ENCODE measurements at places on chromosomes 7 and 10.

- no peak for DNase-seq
These were observed 101.0 kb downstream of the HERPUD2 start for GRCh38 chr7:35593899-35594298.

- DNase-seq: no peak
These were observed 117.1 kb downstream of the KMT2E start for GRCh38 chr7:105131033-105131656.

DNA sequence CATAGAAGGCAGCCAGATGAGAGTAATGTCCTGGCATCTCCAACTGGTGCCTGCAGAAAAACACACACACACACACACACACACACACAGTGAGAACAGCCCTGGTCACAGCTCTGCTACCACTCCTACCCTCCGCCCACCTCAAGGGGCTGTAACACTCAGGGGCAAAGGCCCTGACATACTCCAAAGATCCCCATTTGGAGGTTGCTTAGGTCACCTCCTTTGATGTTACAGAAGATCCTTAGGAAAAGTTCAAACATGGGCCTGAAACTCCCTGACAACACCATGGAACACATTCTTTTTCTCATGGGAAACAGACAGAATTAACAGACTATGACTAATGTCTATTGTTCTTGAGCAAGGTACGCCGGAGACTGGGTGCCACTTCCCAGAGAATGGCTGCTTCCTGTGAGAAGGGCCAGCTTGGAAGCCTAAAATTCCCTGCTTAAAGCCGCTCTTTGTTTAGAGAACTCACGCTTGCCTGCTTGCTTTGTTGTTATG is 27.7 kb downstream of the DENND11 start:
- no peak for DNase-seq

DNA sequence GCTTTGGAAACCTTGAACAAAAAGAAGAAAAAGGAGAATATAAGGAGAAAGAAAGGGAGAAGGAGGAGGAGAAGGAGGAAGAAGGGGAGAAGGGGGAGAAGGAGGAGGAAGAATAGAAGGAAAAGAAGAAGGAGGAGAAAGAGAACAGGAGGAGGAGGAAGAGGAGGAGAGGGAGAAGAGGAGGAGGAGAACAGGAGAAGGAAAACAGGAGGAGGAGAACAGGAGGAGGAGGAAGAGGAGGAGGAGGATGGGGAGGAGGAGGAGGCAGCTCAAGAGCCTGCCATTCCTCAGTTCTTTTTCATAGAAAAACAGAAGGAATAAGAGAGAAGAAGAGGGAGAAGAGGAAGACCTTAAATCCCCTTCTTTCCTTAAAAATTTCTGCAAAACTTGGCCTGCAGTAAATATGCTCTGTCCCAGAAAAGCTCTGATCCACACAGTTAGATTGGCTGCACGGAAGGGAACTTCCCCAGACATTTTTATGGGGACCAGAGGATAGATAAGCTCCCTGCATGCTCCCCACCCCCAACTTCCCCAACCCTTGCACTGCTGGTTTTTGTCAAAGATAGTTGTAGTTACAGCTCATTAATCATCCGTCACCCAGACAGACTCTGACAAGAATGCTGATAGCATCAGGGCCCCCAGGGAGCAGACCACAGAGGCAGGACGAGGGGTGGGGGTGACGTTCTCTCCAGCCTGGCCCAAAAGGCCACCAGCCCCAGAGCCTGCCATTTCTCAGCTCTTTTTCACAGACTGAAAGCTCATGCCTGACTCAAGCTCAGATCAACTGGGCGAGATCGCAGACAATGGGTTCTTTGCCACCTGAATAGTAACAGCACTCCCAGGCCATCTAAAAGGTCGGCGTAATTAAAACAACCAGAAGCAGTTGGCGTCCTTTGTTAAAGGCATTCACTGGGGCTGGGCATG is 34.5 kb upstream of the LYZL1 start:
- DNase-seq: no peak

DNA sequence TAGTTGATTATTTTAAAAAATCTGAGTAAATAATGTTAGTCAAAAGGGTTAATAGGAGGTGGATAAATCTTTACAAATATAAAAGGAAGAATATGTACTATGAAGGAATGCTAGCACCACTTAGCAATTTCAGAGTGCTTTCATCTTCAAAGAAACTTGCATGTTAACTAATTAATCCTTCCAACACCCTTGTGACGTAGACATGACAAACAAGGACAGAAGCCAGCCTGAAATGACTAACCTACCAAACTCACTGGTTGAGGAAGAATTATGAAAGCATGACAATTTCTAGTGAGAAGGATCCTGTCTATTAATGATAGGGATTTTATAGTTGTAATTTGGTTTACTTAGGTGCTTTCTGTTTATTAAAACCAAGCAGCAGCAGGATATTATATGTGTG is 468.0 kb upstream of the FZD8 start:
- DNase-seq: no peak

DNA sequence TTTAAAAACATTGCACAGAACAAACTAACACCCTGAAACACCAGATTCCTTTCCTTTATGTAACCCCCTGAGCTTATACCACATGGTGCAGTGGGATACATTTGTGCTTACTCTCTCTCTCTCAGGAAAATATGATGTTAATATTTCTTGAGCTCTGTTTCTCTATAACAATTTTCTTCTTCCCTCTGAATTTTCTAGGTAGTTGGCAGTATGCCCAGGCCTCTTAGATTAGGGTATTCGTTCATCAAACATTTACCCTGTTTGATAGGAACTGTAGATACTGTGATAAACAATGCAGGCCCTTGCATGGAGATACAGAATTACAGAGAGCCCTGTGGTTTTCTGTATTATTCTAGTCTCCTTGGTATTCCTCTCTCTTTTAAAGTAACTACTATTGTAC is 567.8 kb downstream of the IPMK start:
- no peak for DNase-seq

GRCh38 chr7:86949052-86949778 is 110.2 kb downstream of the ELAPOR2 start:
- DNase-seq: no peak

- DNase-seq: no peak
These were observed 5.4 kb downstream of the INSIG1 start for GRCh38 chr7:155303039-155303593.

- no peak for DNase-seq
These were observed 524 bp upstream of the UNC5B start for GRCh38 chr10:71211775-71212317.

DNA sequence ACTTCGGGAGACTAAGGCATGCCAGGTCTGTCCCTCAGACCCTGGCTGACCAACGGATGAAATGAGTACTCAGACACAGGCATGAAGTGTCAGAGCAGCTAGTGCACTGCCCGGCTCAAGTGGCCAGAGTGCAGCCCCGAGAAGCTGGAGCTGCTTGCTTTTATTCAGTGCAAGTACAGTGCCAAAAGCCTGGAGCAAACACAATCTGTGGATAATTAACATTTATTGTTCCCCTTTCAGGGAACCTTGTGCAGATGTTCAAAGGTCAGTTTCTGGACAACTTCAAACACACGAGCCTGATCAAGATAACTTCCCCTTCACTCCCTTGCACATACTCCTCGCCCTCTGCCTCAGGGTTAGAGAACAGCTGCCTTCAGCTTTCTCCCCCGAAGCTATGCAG is 7.9 kb upstream of the ATE1 start:
- DNase-seq: no peak

- no peak for DNase-seq
These were observed 34.2 kb upstream of the GNA12 start for GRCh38 chr7:2878306-2878705.

DNA sequence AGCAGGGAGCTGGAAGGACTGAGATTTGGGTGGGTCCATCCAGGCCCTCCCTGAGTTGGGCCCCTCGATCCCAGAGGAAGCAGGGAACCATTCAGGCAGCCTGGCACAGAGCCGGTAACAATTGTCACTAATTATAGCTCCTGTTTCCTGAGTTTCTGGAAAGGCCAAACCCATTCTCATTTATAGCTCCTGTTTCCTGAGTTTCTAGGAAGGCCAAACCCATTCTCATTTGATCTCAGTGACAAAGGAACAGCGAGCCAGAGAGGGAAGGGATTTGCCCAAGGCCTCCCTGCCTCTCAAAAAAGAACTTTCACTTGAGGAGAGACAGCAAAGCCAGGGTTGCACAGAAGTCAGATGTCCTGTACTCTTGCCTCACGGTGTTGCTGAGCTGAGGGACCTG is 521.9 kb downstream of the TYW1 start:
- DNase-seq: no peak

DNA sequence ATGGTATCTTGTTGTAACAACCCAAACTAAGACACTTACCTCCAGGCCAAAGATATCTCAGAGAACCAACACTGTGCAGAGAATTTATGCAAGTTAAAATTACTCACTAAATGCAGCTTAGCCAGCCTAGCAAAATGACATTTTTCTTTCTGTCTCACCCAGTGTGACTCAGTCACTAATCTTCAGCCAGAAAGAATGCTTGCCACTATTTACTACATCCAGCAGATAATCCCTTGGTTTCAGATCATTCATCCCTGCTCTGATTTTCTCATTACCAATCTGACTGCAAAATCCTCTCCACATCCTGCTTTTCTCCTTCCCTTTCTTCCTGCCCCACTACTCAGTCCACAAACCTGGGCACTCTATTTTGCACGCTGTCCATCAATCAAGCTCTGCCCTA is 93.5 kb upstream of the NEBL start:
- DNase-seq: no peak

DNA sequence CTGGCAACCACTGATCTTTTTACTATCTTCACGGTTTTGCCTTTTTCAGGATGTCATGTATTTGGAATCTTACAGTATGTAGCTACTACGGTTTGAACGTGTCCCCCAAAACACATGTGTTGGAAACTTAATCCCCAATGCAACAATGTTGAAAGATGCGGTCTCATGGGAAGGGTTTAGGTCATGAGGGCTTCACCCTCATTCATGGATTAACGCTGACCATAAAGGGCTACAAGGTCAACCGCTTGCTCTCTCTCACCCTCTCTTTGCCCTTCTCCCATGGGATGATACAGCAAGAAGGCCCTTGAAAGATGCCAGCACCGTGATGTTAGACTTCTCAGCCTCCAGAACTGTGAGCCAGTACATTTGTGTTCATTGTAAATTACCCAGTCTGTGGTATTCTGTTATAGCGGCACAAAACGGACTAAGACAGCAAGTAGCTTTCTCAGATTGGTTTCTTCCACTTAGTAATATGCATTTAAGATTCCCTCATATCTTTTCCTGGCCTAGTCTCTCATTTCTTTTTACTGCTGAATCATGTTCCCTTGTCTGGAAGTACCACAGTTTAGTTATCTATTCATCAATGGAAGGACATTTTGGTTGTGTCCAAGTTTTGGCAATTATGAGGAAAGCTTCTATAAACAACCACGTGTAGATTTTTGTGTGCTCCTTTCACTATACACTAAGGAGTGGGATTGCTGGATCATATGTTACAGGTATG is 3.0 kb upstream of the CRYGN start:
- no peak for DNase-seq

- DNase-seq: no peak
These were observed 258.0 kb upstream of the SP4 start for GRCh38 chr7:21169667-21170580.

- no peak for DNase-seq
These were observed 852.8 kb upstream of the CELF2 start for GRCh38 chr10:10164848-10165247.

- no peak for DNase-seq
These were observed 15.1 kb downstream of the RNF216 start for GRCh38 chr7:5766321-5766761.

GRCh38 chr10:115826396-115826795 is 446.6 kb downstream of the GFRA1 start:
- DNase-seq: no peak

DNA sequence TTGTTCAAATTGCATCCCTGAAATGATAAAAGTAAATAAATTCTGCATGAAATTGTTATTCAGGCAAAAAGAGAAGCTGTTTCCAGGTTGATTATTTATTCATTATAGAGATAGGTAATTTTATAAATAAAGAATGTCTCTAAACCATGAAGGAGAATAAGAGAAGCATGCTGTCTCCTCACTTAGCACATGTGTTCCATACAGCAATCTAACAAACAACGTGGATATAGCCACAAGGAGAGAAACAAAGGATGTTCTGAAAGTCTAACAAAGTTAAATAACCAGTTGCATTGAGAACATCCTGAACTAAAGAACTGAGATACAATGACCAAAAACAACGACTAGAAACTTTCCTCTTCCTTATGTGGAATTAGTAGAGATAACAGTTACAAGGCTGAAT is 50.8 kb downstream of the NEBL start:
- no peak for DNase-seq

DNA sequence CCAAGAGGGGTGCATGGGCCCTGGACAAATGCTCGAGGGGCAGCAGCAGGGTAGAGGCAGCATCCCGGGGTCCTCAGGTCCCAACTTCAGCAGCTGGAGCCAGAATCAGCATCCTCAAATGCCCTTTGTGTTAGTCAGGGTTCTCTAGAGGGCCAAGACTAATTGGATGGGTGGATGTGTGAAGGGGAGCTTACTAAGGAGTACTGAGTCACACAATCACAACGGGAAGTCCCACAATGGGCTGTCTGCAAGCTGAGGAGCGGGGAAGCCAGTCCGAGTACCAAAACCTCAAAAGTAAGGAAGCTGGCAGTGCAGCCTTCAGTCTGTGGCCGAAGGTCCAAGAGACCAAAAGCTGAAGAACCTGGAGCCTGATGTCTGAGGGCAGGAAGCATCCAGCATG is 162.9 kb upstream of the TCERG1L start:
- DNase-seq: no peak

DNA sequence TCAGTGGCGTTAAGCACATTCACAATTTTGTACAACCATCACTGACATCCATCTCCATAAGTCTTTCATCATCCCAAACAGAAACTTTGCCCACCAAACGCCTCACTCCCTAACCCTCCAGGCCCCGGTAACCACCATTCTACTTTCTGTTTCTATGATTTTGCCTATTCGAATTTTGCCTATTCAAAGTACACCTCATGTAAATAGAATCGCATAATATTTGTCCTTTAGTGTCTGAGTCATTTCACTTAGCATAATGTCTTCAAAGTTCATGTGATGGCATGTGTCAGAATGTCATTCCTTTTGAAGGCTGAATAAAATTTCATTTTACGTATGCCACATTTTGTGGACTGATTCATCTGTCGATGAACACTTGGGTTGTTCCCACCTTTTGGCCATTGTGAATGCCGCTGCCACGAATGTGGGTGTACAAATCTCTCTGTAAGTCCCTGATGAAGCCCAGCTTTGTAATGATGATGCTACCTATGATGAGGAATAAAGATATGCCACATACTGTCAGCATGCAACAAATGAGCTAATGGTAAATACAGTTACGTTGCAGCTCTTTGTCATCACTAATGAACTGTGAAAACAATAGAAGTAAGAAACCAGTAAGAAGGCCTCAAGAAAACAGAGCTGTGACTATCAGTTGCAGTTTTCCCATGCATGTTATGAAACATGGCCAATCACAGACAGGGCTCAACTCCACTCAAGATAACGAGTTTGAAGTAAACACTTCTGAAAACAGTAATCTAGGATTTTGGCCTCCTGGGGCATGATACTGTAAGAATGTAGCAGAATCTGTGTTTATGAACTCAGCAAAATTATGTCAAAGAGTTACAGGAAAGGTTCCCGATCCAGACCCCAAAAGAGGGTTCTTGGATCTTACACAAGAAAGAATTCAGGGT is 120.0 kb downstream of the ADAM12 start:
- DNase-seq: no peak

Measured in NCI-H1694 (cell line).